Activated T-cell treated with anti-CD3 and anti-CD28 coated beads, Interleukin-2, amount 50 U/mL, for 24 hours (primary cell): ENCODE measurements at places on chromosomes 13 and 19.

DNA sequence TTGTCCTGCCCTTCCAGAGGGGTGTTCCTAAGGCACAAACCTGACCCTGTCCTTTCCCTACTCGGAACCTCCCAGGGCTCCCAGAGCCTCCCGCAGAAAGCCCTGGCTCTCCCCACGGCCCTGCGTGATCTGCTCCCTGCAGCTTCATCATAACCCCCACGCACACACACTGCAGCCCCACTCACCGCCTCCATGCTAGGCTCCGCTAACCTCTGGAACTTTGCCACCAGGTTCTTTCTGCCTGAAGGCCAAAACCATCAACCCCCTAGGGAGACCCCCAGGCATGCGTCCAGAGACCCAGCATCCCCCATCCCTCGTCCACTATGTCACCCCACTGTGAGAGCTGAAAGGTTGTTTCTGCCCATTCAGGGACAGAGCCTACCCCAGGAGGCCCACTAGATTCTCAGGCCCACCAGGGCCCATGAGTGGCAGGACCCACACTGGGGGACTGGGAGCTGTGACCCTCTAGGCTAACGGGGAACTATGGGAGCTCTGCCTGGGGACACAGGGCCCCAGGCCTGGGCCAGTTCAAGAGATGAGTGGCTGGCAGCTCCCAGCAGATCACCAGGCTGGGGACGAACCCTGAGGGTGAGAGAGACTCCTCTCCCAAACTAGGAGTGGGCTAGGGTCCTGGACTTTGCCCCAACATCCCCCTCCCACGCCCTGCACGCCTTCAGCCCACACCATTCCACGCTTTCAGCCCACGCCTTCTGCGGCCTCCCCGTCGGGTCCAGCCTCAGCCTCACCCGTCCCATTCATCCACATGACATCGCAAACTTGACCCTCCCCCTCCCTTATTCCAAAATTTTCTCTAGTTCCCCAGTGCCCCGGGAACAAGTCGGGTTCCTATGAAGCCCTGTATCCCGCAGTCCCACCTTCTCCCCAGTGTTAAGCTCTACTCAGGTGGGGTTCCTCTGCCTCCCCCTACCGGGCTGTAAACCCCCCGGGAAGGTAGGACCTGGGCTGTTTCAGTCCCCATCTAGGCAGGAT, 33.2 kb upstream of the PNMA8B start:
- DNase-seq, result no peak

DNA sequence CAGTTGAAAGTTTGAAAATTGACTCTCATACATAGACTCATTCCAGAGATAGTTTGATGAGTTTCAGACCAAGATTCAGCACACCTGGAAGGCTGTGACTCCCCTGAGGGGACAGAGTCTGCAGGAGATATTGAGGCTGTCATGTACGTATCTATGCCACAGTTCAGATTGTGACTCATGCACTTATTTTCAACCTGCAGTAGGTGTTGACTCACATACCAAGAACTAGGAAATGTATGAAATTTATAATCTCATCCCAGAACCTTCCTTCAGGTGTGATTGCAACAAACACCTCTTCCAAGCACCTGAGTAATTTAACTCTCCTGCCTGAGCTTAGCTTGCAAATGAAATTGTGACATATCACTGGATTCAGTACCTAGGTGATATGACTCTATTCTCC, 64.4 kb upstream of the ZNF43 start:
- DNase-seq, result no peak

DNA sequence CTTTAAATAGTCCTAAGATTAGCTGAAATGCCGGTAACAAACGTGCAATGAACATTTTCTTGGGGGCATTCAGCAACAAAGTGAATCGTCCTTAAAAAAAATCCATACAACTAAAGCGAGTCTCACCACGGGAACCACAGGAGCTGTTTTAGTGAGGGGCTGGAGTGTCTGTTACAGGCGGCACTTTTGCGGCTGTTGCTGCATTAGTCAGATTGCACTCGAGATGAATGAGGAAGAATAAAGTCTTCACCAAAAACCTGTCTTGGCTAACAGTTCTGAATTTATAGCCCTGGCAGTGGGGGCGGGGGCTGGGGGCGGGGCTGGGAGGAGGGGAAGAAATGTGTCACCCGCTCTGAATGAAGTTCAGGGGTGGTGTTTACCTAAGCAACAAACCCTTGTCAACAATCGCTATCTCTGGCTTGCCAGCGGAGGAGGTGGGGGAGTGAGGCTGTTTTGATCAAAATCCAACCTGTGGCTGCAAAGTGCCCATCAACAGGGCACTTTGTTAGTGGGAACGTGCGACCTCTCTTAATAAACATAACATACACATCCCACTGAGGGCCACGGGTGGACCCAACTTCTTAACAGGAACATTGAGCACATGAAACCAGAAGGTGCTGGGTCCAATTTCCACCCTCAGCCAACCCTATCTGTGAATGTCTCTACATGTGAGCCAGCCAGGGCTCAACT, 44.5 kb downstream of the RFX2 start:
- peak; percentile 67 for DNase-seq

GRCh38 chr13:39603424-39603947, 493 bp upstream of the LHFPL6 start:
- DNase-seq, result no peak

DNA sequence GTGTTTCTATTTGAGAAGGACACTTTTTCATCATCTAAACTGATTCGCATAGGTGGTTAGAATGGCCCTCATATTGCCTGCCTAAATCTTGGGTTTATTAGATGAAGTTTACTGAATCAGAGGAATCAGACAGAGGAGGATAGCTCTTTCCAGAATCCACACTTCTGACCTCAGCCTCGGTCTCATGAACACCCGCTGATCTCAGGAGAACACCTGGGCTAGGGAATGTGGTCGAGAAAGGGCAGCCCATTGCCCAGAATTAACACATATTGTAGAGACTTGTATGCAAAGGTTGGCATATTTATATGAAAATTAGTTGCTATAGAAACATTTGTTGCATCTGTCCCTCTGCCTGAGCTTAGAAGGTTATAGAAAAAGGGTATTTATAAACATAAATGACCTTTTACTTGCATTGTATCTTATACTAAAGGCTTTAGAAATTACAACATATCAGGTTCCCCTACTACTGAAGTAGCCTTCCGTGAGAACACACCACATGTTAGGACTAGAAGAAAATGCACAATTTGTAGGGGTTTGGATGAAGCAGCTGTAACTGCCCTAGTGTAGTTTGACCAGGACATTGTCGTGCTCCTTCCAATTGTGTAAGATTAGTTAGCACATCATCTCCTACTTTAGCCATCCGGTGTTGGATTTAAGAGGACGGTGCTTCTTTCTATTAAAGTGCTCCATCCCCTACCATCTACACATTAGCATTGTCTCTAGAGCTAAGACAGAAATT, 103.8 kb downstream of the TNFRSF19 start:
- no peak for DNase-seq

- peak; percentile 79 for DNase-seq
Measured at GRCh38 chr19:41264581-41265394, 616 bp downstream of the HNRNPUL1 start.

DNA sequence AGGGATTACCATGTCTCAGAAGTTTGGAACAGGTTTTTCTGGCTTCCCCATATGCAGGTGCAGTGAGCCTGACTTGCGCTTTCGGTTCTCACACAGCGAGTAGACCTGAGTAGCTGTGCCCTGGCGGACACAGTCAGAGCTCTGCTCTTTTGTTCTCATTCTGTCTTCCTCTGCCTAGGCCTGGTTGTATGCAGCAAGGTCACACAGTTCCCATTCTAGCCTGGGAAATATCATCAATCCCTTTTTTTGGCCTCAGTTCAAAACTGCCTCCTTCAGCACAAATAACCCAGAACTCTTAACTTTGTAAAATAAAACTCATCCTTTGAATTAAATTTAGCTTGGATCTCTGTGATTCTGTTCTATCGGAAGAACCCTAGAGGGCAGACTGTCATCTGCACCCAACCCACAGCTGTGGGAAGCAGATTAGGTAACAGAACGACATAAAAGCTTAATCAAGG, 10.2 kb downstream of the OXGR1 start:
- no peak for DNase-seq

DNA sequence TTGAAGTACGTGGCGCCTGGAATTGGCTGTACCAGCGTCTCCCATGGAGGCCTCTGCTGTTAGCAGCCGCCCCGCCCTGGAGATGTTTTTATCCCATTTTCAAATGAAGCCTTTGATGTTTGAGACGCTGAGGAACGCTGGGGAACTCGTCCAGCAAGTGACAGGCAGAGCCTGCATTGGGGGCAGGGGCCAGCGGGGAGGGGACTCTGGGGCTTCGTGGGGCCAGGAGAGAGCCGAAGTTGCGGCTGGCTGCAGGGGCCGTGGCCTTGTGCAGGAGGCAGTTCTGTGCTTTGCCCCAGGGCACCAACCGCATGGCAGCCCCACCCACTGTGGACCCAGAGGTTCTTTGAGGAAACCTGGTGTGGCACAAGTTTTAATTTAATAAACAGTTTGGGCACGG, 13.5 kb downstream of the SPPL2B start:
- no peak for DNase-seq

DNA sequence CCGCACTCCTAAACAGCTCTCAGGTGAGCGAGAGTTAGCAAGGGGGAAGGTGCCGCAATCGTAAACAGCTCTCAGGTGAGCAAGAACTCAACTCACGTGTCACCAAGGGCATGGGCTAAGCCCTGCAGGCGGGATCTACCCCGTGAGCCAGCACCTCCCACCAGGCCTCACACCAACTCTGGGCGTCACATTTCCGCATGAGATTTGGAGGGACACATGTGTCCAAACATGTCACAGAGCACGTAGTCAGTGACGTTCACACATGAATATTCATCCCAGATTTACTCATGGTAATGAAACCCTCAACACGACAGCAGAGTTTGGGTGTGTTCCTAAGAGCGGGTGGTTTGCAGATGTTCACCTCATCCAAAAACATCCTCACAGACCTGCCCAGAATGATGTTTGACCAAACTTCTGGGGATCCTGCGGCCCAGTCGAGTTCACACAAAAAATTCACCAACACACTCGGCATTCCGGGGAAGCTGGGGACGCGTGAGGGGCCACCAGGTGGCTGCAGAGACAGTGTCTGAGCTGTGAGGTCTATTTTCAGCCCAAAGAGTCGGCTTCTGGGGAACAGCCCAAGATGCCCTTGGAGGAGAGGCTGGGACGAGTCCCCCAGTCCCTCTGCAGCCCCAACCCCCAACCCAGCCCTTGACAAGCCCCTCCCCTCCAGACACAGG, 19.6 kb downstream of the C2CD4C start:
- no peak for DNase-seq

DNA sequence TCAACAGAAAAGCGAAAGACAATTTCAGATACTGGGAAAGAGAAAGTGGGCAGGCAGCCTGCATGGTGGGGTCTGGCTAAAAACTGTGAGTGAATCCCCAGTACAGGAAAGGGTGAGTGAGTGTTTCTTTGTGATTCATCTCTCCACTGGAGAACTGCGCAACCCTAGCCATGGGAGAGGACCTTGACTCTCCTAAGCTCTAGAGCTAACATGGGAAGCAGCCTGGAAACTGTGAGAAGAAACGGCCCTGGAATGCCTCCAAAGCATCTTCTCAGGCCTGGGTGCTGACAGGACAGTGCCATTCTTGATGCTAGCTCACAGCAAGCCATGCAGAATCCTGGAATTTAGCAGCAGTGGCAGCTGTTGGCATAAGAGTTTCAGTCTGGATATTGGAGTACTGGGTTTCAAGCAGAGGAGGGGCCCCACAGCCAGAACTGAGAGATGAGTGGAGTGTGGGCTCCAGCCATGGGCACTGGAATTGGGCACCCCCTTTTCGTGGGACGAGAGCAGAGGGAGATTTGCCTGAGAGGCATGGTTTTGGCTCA, 18.7 kb upstream of the SLAIN1 start:
- no peak for DNase-seq

GRCh38 chr19:13825489-13826441, 30.5 kb downstream of the ZSWIM4 start:
- no peak for DNase-seq

GRCh38 chr13:41859565-41859964, 101.3 kb downstream of the VWA8 start:
- DNase-seq, result no peak

- DNase-seq, result no peak
Measured at GRCh38 chr19:2283835-2284507, 2.0 kb upstream of the PEAK3 start.

DNA sequence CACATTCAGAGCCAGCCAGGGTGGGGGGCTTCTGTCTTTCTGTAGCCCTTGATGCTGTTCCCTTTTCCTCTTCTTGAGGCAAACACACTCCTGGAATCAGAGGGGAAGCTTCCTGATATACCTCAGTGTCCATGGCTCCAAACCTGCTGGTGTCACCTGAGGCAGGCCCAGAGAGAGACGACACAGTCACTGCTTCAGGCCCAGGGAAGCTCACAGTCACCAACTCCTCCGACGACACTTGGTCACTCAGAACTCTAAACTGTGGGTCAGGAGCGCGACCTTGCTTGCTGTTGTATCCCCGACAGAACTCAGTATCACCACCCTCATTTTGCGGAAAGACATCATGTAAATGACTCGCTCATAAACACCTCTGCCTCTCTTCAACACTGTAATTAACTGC, 1.1 kb downstream of the ATP13A1 start:
- DNase-seq, result no peak

DNA sequence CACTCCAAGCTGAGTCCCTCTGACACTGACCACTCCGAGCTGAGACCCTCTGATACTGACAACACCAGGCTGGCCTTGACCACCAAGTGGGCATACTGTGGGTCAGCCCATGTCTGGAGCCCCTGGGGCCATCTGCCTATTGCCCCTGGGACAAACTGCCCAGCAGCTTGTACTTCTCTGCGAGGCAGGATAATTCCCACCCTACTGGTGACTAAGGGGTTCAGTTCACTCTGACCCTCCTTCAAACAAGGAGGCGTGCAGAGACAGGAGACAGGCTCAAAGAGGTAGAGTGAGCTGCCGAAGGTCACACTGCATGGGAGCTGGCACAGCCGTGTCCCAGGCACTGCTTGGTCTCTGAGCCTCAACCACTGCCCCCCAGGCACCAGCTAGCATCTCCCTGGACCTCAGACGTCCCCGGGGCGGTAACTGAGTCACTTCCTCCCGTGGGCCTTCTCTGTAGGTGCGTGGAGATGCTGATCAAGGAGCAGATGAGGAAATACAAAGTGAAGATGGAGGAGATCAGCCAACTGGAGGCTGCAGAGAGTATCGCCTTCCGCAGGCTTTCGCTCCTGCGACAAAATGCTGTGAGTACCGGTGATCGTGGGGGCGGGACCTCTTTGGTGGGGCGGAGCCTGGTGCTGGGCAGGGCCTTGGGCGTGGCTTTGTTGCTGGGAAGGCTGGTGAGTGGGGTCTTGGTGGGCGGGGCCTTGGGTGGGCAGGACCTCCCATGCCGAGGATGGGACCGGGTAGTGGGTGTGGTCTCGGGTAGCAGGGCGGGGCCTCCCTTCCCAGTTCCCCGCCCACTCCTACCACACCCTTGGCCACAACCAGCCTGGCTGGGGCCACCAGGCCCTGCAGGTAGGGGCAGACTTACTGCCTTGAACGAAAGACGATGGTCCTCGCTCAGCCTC, 5.8 kb upstream of the USE1 start:
- peak; percentile 67 for DNase-seq

GRCh38 chr13:46313024-46313423, 74.0 kb downstream of the RUBCNL start:
- DNase-seq, result no peak

GRCh38 chr19:7618771-7619510, 10.4 kb downstream of the XAB2 start:
- no peak for DNase-seq

GRCh38 chr19:43474986-43475705, 9.7 kb upstream of the LYPD3 start:
- peak; percentile 97 for DNase-seq
